Caudate nucleus (tissue), 63 donors: ENCODE measurements at places on chromosomes 11 and 22.

- DNase-seq = no peak
Observed at GRCh38 chr22:37972527-37972926, 11.8 kb downstream of the SOX10 start.

DNA sequence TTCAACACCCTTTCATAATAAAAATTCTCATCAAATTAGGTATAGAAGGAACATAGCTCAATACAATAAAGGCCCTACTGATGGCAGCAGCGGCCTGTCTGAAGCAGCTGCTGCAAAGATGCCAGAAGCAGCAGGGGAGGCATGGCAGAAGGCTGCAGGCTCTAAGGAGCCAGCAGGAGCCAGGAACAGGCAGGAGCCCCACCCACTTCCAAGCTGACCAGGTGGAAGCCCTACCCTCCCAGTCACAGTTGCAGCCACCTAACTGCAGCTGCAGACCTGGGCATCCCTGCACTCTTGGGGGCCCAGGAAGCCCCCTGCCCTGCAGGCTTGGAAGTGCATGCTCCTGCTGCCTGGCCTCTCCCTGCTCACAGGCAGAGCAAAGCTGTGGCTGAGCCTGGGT is 18.2 kb upstream of the OR6A2 start:
- DNase-seq = no peak

GRCh38 chr22:38799265-38800002 is 5.5 kb upstream of the DNAL4 start:
- no peak for DNase-seq

DNA sequence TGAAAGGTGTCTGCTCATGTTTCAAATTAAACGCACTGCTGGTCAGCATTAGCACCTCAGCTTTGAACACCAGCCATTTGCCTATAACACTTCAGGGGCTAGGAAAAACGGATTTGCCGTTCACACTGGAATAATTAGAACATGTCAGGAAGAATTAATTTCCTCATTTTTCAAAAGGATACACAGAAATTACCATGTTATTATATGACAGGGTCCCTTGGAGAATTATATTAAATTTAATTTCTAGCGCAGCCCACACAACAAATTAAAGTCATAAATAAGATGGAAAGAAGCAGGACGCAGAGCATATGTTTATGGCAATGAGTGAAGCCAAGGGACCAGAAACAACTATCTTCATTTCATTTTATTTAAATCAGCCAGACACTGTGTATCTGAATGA is 83.8 kb upstream of the SOX6 start:
- no peak for DNase-seq

- DNase-seq = no peak
Observed at GRCh38 chr22:50268655-50269113, 1.5 kb downstream of the MAPK11 start.

GRCh38 chr11:130668751-130669150 is 220.3 kb downstream of the ADAMTS15 start:
- DNase-seq = no peak

GRCh38 chr22:29702000-29702930 is 17.5 kb upstream of the CABP7 start:
- DNase-seq = no peak

GRCh38 chr11:76124905-76125770 is 81.2 kb downstream of the WNT11 start:
- no peak for DNase-seq

DNA sequence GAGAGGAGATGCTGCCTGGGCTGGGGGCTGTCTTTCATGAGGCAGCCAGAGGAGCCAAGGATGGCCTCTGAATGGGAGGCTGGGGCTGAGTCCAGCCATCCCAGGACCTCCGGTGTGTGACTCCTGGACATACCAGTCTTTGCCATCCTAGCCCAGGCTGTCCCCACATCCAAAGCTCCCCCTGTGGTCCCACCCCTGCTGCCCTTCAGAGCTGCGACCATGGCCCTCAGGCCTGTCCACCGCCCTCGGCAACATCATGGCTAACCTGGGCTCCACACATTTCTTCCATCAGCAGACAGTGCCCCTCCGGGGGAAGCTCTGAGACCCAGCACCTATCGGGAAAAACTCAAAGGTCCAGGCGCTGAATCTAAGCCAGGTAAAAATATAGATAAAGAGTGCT is 324.4 kb downstream of the MN1 start:
- DNase-seq = no peak

DNA sequence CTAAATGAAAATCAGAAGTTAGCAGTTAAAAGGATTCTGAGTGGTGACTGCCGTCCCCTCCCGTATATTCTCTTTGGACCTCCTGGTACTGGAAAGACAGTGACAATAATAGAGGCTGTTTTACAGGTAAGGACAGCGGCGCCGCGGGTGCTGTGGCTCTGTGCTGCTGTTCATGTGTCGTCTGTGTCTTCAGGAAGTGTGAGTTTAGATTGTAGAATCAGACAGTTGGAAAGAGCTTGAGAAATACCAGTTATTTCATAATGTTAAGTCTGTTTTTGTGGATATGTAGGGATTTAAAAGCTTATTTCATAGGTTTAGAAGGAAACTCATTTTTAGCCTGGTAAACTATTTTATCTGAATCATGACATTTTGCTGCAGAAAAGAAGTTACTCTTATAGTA is 27.4 kb upstream of the PANX2 start:
- DNase-seq = no peak

DNA sequence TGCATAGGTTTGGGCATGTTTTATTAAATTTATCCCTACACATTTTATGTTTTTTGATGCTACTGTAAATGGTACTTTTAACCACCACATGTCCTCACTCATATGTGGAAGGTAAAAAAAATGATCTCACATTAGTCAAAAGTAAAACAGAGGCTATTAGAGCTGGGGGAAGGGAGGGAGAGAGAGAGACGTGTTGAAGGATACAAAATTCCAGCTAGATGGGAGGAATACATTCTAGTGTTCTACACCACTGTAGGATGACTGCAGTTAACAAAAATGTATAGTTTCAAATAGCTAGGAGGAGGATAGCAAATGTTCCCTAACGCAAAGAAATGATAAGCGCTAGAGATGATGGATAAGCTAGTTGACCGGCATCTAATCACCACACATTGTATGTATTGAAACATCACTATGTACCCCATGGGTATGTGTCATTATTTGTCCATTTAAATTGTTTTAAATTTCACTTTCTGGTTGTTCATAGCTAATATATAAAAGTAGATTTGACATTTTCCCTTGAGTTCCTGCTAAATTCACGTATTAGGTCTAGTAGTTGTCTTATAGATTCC is 9.9 kb upstream of the GNB1L start:
- DNase-seq = no peak

GRCh38 chr22:39697790-39698430 is 127.4 kb downstream of the CACNA1I start:
- DNase-seq = no peak

DNA sequence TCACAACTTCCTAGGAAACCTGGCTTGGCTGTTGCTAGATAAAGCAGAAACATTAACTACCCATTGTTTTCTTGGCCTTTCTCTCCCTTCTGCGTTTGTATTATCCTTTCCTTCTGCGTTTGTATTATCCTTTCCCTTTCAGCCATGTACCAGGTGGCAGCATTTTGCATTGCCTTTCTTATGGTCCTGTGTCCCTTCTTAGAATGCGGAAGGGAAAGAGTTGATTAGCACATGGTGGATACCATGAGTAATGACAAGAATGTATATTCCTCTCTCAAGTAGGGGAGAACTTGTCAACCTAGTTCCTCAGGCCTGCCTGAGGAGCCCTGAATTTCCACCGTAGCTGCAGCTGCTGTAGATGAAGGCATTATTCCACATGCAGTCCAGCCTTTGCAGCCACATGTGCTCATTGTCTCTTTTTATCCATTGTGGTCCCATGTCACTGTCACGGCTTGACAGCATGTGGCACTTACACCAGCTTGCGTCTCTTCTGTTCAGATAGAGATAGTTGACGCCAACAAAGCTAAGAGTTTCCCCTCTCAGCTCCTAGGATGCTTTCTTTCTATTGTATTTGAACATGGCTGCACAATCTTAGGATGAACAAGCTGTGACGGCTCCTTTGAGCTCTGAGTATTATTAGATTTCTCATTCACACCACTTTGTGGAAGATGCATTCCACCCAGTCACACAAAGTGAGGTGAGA is 44.8 kb downstream of the SLN start:
- no peak for DNase-seq

DNA sequence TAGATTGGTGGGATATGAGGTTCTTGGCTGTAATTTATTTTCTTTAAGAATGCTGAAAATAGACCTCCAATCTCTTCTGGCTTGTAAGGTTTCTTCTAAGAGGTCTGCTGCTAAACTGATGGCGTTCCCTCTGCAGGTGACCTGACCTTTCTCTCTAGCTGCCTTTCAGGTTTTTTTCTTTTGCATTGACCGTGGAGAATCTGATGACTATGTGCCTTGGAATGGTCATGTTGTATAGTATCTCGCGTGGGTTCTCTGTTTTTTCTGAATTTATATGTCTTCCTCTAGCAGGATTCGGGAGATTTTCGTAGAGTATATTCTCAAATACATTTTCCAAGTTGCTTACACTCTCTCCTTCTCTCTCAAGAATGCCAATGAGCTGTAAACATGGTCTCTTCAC is 122.2 kb downstream of the DDX10 start:
- DNase-seq = no peak

DNA sequence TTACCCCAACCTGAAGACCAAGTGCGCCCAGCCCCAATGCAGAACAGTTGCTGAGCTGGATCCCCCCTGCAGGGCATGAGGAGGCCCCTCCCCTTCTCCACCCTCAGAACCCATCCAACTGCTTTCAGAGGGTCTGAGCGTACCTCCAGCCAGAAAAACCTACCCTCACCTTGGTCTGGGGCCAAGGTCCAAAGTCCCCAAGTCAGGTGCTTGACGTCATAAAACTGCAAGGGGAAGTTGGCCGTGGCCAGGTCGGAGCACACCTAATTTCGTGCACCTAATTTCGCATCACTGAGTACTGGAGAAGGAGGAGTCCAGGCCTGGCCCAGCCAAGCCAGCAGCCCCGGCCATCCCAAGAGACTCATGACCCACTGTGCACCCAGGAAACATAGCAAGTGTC is 289.8 kb downstream of the CTTN start:
- DNase-seq = no peak
